OCI-M1 (cell line): ENCODE measurements at places on chromosomes 4 and X.

GRCh38 chrX:153828723-153829548, 1.4 kb downstream of the PDZD4 start:
- no peak for DNase-seq

GRCh38 chrX:154440623-154441357, 3.2 kb upstream of the FAM50A start:
- DNase-seq, result no peak

DNA sequence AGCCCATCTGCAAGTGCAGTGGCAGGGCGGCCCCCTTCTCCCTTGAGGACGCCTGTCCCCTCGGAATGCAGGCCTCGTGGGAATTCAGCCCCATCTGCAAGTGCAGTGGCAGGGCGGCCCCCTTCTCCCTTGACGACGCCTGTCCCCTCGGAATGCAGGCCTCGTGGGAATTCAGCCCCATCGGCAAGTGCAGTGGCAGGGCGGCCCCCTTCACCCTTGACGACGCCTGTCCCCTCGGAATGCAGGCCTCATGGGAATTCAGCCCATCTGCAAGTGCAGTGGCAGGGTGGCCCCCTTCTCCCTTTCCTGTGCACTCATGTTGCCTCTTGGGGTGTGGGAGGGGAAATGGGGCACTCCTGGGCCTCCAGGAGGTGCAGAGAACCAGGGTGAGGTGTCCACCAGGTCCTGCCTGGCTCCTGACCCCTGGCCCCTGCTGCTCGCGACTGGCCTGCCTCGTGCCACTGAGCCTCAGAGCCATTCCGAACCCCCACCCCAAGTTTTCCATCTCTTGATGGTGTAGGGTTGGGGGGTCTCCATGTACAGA, 6.8 kb upstream of the SLC26A1 start:
- DNase-seq, result no peak

DNA sequence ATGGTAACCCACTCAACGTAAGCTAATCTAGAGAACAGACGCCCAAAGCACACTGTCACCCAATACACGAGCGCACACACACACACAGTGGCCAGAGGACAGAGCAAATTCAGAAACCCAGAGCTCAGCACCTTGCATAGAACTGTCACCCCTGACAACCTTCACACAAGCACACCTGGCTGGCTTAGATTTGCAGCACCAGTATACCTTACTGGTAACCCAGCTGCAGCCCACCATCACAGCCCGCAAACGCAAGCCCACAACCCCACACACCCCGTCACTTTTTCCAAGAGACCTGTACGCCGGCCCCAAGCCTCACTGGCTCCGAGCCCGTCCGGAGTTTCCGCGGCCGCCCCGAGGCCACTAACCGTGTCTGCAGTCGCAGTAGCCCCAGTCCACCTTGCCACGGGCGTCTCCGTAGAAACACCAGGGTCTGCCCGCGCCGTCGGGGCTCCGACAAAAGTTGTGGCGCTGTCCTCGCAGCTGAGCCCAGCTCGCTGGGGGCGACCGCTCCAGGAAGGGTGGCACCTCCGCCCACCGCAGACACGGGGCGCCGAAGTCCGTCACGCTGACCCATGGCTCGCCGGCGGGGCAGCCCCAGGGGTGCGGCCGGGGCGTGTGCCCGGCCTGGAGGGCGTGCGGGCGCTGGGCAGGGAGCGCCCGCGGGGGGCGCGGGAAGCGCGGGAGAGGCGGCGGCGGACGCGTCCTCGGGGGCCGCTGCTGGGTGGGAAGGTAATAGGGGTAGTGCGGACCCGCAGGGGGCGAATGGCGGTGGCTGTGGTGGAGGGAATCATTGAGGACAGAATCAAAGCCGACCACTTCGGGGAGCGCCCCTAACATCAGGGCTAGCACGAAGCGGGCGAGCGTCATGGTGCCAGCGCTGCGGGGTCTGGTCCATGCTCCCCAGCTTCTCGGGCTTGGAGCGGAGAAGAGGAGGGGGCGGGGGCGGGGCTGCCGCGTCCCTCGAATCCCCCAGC, 664 bp downstream of the PRSS12 start:
- DNase-seq, result no peak

- no peak for DNase-seq
Measured at GRCh38 chr4:145779319-145779801, 99.4 kb downstream of the C4orf51 start.

DNA sequence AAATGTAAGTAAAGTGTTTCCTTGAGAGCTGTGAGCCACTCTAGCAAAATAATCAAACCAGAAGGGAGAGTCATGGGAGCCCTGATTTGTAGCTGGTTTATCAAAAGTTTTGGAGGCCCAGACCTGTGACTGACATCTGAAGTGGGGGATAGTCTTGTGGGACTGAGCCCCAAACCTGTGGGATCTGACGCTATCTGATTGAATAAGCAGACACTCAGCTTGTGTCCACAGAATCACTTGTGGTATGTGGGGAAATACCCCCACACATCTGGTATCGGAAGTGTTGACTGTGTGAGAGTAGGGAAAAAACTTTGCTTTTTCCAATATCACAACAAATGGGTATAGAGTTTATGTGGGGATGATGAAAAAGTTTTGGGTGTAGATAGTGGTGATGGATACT, 35.4 kb downstream of the FUNDC1 start:
- DNase-seq, result peak; percentile 17

GRCh38 chrX:103158317-103158621, 56.6 kb upstream of the BEX4 start:
- DNase-seq, result no peak

- DNase-seq, result peak; percentile 65
Measured at GRCh38 chr4:169622566-169622965, 2.2 kb downstream of the CLCN3 start.

DNA sequence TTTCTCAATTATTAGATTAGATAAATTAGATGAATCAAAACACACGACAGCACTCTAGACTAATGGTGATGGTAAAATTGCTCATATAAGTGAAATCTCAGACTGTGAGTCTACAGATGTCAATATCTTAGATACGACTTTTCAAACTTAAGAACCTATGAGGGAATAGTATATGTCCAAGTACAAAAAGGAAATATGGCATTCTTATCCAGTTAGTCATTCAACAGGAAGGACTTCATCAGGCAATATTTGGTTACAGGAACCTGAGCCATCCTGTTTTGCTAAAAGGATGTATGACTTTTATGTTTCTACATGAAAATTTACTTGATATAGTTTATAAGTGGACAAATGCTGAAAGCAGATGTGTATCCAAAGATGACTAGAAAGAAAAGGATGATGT, 107.0 kb downstream of the CT47B1 start:
- DNase-seq, result no peak

GRCh38 chrX:24485976-24486680, 21.0 kb downstream of the PDK3 start:
- DNase-seq, result no peak

GRCh38 chr4:41512596-41512995, 25.4 kb upstream of the LIMCH1 start:
- DNase-seq, result no peak
